ENCODE measurements at places on chromosomes 6 and 20. TPM values are rescaled to one million over a fixed set of nuclear protein-coding genes. Genes with fewer than 3 reads are reported as not detected.

Gene CRISP3
- 0.07 TPM for total RNA-seq

Gene LATS1
- total RNA-seq: 18.9 TPM

Gene BLTP3A
- total RNA-seq: 12.0 TPM

Gene SMOC2
- total RNA-seq: 0.14 TPM

Gene SEMG1
- total RNA-seq: not detected

Gene SLC35F1
- under 0.01 TPM for total RNA-seq

Gene PSORS1C1
- total RNA-seq: 6.0 TPM

Gene BMP5
- not detected for total RNA-seq

Gene SLC24A3
- total RNA-seq: 0.36 TPM

Gene DNMT3B
- 1.5 TPM for total RNA-seq

Gene GPRC6A
- not detected for total RNA-seq

Gene VARS2
- total RNA-seq: 25.3 TPM

Gene XPO5
- total RNA-seq: 52.8 TPM
